Colonic mucosa (tissue), 4 donors: ENCODE measurements at places on chromosomes 11 and 22. TPM values are rescaled to one million over a fixed set of nuclear protein-coding genes. Genes with fewer than 3 reads are reported as not detected.

Gene RBMXL2
- not detected for total RNA-seq

Gene PRRG4
- 11.5 TPM for total RNA-seq

GRCh38 chr11:9512370-9513019, 51.7 kb downstream of the ZNF143 start:
- DNase-seq, result no peak

Gene PRODH
- 11.6 TPM for total RNA-seq

DNA sequence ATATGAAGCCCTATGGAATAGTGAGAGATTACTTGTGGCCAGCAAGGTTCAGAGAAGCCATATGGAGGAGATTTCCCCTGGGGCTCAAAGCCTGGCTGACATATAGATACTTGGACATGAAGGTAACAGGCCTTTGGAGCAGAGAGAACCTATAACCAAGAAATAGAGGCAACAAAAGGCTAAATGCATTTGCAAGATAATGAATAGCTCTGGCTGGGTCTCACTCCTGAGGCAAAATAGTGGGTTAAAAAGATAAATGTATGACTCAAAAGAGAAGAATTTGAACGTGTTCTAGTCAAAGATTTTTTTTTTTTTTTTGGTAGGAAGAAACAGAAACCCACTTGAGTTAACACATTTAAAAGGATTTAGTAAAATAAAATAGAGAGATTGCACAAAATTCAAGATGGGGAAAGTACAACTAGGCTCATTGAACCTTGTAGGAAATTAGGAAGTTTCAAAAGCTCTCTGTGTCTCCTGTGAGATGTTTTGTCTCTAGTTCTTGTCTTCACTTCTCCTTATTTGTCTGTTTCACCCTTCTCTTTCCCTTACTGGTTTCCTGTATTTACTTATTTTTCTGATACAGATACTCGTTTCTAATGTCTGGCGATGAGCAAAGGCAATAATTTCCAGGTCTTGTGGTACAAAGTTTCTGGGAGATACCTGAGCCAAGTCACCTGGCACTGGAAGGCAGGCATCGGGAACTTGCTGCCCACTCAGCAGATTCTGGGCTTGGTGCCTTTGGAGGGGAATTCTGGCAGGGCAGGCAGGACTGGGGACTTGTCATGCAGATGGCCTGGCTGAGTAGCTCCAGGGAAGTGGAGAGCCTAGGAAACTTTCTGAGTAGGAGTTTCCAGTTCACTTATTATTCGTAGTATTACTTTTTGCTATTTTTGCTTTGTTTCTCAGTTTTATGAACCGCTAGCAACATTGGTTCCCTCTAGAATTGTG, 49.2 kb upstream of the SESN3 start:
- no peak for DNase-seq

- peak; percentile 48 for DNase-seq
These were observed 2.8 kb upstream of the OR51M1 start for GRCh38 chr11:5380740-5381342.

DNA sequence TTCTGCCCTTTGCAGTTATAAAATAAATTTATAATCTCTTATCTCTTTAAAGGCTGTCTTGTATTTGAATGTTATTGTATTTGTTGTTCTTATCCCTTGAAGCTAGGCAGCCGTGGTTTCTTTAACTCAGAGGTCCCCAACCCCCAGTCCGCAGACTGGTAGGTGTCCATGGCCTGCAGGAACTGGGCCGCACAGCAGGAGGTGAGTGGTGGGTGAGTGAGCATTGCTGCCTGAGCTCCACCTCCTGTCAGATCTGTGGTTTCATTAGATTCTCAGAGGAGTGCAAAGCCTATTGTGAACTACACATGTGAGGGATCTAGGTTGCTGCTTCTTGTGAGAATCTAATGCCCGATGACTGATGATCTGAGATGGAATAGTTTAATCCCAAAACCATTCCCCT, 380.0 kb upstream of the CCDC90B start:
- DNase-seq, result no peak

GRCh38 chr11:131885431-131885830, 515.0 kb downstream of the NTM start:
- DNase-seq, result no peak

Gene IL18
- 42.3 TPM for total RNA-seq

DNA sequence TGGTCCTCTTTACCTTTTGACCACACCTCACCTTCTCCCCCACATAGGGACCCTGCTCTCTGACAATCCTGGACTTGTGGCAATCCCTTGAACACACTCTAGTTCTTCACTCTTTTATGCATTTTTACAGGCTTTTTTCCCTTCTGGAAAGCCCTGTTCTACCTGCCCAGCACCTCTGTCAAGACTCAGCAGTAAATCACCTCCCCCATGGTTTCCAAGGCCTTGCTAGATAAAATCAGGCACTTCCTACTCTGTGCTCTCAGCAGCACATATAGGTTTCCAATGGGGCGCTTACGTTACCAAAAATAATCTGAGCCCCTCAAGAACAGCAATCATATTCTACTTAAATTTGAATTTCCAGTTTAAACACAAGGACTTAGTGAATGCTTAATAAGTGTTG, 53.9 kb downstream of the ETS1 start:
- no peak for DNase-seq

Gene MPPED2
- total RNA-seq, result 1.8 TPM
